Spleen (tissue), 13 donors: ENCODE measurements at places on chromosomes 5 and 9.

DNA sequence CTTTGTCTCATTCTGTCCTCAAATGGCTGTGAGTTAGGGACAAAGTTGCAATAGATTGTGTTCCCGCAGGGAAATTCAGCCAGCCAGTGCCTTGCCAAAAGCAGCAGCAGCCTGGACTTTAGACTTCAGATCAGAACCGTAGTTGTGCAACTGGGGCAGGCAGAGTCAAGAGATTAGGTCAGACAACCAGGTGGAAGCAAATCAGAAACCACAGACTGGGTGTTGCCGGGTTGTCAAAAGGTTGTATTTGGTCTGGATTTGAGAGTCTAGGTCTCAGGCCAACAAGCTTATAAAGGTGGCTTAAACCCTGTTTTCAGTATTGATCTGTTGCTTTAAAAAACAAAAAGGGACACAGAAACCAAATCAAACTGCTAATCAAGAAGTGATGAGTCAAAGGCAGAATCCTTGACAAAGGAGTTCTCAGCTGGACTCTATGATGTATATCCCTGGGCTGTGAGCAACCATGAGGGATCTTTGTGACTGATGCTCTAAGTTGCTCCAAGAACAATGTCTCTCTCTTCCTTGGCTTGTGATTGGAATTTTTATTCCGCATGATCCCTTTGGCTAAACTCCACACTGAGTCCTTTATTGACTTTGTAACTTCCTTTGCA is 20.9 kb downstream of the RFK start:
- no peak for DNase-seq

GRCh38 chr9:33051144-33051543 is 25.3 kb downstream of the SMU1 start:
- no peak for DNase-seq

DNA sequence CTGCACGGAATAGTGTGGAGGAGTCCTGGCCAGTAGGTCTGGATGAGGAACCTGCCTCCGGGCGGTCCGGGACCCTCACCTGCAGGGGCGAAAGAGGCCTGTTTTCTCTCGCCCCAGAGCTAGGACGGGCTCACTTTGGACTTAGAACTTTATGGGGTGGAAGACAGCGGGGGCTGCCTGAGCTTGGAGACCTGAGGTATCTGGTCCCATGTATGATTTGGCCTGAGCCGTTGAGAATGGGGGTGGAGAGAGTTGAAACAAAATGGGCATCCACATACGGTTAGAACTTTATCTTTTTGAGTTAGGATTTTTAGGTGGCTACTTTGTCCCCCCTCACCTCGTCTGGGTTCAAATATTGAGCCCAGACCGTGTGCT is 681 bp upstream of the ETF1 start:
- no peak for DNase-seq

DNA sequence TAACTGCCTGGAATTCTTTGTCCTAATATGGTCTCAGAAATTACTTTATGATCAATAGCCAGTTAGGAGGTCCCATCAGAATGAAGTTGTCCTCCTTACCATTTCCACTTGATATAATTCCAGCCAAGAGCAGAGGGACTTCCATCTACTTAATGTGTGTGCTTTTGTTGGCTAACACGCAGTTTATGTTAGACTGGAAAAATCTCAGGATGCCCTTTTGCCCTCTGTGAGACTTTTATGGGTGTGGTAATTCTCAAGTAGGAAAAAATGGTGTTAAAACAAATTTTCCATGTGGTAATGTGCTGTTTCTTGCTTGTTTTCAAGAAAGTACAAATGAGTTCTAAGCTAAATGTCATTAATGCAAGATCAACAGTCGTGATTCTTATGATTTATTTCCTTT is 327.1 kb downstream of the MTRR start:
- DNase-seq: no peak

GRCh38 chr5:127840198-127840524 is 137.0 kb downstream of the CCDC192 start:
- DNase-seq: no peak

GRCh38 chr9:89791754-89792153 is 186.9 kb downstream of the GADD45G start:
- DNase-seq: no peak

DNA sequence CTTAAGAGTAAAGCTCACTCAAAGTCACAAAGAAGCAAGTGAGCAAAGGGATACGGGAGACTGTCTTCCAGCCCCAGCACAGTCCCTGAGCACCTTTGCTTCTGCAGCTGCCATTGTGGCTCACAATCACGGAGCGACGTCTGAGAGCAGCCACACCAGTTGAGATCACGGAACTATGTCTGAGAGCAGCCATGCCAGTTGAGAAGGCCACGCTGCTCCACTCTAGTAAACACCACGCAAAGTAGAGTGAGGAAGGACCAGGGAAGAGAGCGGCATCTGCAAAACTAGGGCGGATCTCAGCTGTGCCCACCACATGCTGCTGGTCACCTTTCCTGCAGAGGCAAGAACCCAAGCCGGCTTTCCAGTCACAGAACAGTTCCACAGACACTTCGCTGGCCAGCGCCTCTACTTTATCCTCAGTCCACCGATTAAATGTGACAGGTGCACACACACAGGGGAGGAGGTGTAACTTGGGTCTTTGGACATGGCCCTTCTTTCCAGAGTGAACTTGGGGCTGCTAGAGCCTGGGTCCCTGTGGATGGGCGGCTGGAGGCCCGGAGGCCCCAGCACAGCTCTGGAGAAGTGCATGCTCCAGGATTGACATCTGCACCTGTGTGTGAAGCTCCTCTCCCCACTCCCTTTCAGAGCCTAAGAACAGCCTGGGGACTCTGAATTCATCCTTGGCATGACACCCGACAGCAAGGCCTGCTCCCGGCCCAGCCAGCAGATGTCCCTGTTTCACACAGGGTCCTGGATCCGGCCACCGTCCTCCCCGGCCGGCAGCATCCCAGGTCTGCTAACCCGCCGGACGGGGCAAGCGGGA is 324.9 kb upstream of the IRX4 start:
- no peak for DNase-seq

DNA sequence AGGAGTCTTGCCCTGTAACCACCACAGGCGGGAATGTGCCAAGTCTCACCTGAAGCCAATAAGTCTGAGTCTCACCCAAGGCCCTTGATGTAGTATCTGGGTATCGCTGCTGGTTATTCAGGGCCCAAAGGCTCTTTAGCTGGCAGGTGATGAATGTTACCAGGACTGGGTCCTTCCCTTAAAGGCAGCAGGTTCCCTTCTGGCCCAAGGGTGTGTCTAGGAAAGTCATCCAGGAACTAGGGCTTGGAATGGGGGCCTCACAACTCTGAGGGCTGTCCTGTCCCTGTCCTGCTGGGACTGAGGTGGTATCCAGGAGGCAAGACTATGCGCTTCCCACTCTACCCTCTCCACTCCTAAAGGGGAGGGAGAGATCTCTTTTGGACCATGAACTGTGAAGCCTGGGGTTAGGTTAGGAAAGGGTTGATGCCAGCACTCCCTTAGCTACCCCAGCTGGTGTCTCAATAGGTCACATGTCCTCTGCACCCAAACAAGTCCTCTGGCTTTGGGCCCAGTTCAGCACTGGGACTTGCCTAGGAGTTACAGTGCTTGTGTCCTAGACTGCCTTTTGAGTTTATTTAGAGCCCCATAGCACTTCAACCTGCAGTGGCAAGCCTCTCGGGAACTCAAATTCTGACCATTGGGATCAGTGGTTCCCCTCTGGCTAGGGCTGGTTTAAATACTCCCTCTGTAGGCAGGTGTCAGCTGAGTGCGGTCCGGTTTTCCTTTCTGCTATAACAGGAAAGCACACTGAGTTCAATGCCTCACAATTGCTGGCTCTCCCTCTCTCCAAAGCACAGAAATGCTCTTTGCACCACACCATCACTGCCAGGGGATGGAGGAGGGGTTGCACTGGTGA is 22.5 kb upstream of the RANBP3L start:
- no peak for DNase-seq

GRCh38 chr9:115058684-115059315 is 59.2 kb downstream of the TNC start:
- no peak for DNase-seq

DNA sequence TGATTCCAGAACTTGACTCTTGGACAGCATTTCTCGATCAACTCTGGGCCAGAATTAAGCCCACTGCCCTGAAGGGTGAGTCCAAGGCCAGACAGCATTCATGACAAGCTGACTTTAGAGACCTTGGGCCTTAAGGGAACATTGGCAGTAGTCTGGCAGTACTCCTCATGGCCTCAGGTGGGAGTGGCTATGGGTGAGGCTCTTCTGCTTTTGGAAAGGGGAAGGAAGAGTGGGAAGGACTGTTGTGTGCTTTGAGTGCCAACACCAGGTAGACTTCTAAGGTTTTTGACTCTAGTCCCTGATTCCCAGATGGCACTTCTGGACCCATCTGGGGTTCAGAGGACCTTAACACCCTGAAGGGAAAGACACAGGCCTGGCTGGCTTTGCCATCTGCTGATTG is 530.4 kb downstream of the ACTL7B start:
- no peak for DNase-seq
